ENCODE measurements at places on chromosomes 6 and 20.
A peak's percentile ranks its signal among the peaks of the same experiment; 100 is the strongest.

- DNase-seq, result peak; percentile 64
Measured at GRCh38 chr6:115004982-115005381, 662.2 kb upstream of the HS3ST5 start.

DNA sequence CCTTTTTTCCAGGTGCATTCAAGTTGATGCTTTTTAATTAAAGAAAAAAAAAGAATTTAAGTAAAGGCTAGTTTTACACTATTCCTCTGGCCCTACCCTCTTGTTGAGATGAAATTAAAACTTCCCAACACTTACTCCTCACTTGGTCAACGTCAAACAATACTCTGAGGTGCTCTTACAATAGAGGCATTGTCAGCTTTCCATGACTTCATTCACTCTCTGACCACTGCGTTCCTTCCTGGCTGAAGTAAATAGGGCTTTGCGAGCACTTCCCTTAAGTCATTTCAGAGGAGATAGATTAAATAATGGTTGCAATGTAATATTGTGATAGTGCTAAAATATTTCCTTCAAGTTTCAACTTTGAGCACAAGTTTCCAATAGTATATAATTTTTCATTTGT lies 229.8 kb upstream of the CEP162 start:
- DNase-seq, result no peak

DNA sequence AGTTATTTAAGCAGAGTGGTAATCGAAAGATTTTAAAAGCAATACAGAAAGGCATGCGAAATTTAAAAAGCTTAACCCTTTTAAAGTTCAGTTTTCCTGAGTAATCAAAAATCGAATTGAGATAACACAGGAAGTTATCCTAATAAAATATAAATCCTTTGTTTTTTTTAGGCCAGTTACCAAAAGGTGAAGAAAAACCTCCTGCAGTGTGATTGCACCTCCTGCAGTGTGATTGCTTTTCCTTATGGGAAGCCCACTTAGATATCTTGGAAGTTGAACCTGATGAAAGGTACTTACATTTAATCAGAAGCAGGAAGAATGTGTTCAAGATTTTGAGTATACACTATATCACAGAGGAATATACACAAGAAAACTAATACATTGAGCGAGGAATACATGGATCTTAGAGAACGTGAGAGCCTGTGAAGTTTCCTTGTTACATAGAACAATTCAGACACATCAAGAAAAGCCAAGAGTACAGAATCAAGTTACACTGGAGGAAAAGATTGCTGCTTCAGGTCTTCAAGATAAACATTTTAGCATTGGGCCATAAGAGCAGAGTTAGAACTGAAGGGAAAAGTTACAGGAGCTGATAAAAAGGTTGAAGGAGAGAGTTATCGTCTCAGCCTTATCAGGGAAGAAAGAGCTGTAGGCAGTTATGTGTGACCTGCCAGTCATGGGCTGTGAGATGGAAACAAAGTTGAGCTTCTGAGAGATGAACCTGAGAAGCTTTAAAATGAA lies 7.7 kb upstream of the TMEM181 start:
- DNase-seq, result no peak

GRCh38 chr20:10954137-10954840 lies 280.5 kb upstream of the JAG1 start:
- peak; percentile 11 for DNase-seq

- no peak for DNase-seq
Measured at GRCh38 chr6:2204272-2204671, 41.1 kb downstream of the GMDS start.

DNA sequence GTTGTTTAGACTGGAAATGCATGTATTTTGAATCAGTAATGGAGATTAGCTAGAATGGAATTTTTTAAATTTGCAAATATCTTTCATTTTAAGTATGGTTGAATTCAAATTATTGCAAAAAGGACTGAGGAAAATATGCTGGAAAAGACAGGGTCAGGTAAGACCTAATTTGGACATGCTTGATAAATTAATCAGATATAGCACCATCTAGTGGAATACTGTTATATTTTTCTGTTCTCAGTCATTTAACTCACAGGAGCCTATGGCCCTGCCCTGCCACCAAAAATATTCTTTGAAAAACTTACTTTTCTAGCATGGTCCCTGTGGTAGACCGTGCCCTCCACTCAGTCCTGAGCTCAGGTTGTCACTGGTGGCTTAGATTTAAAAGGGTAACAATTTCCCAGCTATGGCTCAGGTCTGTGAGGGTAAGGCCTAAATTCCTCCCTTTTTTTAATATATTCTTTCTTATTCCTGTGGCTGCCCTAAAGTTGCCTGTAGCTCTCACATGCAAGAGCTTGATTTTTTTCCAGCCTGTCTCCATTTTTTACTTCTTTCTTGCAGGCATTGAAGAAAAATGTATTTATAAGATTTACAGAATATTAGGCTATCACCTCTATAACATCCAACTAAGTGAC lies 25.3 kb upstream of the KIAA1586 start:
- peak; percentile 11 for DNase-seq

DNA sequence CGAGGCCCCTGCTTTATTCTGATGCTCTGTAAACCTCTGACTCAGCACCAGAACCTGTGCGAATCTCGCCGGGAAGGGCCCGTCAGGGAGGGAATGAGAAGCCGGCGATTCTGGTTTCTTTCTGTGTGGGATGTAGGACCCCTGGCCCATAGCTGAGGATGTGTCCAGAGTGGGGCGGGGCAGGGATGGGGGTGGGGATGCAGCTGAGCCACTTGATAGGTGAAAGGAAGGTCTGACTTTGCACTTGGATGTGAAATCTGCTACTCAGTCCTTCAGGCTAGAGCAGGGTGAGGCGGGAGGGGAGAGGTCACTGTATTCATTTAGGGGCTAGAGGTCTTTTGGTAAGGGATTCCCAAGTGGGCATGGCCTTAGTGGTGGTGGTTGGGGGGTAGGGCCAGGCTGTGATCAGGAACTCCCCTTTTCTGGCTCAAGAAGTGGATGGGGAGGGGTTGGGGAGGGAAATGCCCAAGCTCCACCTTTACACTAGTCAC lies 2.3 kb downstream of the TOX2 start:
- peak; percentile 46 for DNase-seq

DNA sequence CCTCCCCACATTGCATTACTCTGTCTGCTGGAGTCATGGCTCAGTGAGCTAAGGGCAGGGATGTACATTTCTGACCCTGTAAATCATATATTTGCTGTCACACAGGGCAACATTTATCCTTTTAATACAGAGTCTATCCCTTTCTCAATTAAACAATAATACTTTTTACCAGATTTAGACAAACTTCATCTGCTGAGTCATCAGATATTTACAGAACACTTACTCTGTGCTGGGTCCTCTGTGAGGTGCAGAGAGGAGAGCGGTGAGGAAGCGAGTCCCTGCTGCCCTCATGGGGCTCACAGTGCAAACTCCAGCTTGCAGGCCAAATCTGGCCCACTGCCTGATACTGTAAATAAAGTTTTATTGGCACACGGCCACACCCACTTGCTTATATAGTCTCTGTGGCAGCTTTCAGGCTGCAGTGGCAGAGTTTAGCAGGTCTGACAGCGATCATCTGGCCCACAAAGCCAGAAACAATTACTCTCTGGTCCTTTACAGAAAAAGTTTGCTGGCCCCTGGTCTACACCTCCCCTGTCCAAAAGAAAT lies 144.5 kb downstream of the CDH26 start:
- DNase-seq, result no peak

GRCh38 chr6:83511901-83512681 lies at the start of gene PRSS35:
TSS of gene PRSS35 (plus strand) at chr6:83512534. CDS start at chr6:83523442, 10,908 bp downstream.
- peak; percentile 77 for DNase-seq

GRCh38 chr6:149458196-149458595 lies 26.6 kb downstream of the ZC3H12D start:
- DNase-seq, result no peak

DNA sequence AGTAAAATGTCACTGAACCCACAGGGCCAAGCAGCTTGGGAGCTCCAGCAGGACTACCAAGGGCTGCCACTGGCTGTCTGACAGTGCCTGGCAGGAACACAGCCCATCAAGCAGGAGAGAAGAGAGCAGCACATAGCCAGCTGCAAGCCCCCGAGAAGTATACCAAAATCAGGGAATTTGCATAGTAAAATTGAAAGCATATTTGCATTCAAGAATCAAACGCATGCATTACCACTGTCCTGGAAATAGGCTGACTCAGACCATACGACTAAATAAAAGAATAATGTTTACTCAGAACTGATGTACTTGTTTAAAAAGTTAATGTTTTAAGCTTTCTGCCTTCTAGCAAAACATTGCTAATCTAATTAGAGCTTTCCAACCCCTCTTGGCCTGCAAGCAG lies 298.1 kb downstream of the TFAP2B start:
- DNase-seq, result no peak

DNA sequence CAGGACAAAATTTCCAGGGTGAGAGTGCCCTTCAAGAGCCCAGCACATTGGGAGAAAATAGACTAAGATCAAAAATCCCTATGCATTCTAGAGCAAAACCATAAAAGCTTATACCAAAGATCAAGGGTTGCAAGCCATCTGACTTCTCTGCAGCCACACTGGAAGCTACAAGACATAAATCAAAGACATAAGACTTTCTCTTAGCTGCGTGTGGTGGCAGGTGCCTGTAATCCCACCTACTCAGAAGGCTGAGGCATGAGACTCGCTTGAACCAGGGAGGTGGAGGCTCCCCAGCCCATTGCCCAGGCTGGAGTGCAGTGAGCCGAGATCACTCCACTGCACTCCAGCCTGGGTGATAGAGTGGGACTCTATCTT lies 91.9 kb upstream of the NXT1 start:
- no peak for DNase-seq

DNA sequence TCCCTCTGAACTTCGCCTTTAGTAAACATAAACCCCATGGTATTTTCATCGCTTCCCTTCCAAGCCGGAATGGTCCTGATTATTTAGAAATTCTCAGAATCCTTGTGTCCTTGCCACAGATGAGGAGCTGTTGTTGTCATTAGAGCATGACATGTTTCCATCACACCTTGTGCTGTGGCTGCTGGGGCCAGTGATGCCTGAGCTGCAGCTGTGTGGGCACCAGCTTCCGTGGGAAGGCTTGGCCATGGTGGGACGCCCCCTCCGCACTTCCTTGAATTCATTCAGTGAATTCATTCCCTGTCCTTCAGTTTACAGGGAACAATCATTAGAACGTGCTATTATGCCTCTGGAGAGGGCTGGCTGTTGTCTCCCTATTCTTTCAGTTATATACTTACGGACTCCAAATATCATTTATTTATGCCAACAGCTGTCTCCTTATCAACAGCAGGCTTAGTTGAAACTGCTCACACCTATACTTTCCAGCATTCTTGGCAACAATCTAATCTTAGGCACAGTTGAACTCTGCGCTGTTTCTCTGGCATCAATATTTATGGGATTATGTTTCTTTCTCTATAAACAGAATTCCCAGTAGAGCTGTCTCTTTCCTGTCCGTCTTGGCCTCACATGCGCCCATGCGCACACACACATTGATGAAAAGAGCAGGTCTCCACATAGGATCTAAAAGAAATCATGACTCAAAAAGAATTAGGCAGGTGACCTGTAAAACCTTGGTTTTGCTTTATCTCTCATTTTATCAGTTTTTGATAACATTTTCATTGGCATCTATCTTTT lies 9.0 kb downstream of the ADGRF1 start:
- DNase-seq, result no peak

GRCh38 chr6:11968241-11968806 lies 43.8 kb upstream of the HIVEP1 start:
- DNase-seq, result no peak

DNA sequence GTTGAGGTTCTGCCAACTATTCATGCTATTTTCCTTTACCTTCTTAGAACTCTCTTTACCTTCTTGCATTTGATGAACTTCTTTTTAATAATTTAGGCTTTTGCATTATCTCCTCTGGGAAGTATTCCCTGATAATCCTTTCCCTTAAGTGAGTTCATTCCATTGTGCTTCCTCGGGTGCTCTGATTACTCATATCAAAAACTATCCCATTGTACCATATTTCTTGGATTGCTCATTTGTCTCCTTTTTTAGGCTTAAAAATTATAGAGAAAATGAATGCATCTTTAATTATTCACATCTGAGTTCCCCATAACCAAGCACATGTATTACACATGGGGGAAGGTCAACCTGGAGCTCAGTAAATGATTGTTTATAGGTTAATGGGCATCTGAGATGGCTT lies 2.5 kb downstream of the CALHM4 start:
- peak; percentile 77 for DNase-seq

GRCh38 chr6:84768442-84769174 lies 4.2 kb upstream of the TBX18 start:
- peak; percentile 66 for DNase-seq

GRCh38 chr6:114142258-114142657 lies 171.3 kb upstream of the HDAC2 start:
- no peak for DNase-seq

DNA sequence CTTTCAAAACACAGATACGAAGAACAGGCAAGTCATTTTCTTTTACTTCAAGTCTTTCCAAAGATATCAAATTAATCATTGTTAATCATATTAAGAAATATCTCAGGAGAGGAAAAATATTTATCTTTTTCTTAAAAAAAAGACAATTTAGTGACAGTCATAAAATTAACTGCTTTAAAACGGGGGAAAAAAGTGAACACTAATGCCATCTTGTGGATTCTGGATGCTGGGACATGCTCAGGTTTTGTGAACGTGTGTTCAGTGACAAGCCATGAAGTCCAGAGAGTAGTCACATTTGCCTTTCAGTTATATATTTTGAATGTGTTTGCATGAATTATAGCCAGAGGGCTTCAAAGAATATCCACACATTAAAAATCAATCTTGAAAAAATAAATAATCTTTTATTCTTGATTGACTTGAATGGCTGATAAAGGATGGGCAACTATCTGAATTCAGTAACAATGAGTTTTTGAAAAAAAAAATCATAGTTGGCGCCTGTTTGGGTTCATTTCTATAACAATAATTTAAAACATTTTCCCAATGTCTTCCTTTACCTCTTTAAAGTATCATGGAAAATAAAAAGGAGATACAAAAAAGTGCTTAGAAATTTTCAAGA lies 74.7 kb upstream of the NOX3 start:
- DNase-seq, result peak; percentile 78

- DNase-seq, result no peak
Measured at GRCh38 chr20:48667481-48667880, 160.3 kb downstream of the PREX1 start.

GRCh38 chr6:74467533-74468215 lies 738.2 kb downstream of the COL12A1 start:
- DNase-seq, result no peak

- no peak for DNase-seq
Measured at GRCh38 chr20:6269168-6269873, 146.5 kb upstream of the FERMT1 start.

GRCh38 chr6:165390475-165390874 lies 81.1 kb upstream of the C6orf118 start:
- DNase-seq, result no peak

- peak; percentile 71 for DNase-seq
Measured at GRCh38 chr20:41308290-41308711, 9.2 kb downstream of the ZHX3 start.

- peak; percentile 73 for DNase-seq
Measured at GRCh38 chr20:19976595-19977372, 40.4 kb upstream of the NAA20 start.

Data from foreskin fibroblast (primary cell).